ENCODE measurements at places on chromosomes 12 and 14.

DNA sequence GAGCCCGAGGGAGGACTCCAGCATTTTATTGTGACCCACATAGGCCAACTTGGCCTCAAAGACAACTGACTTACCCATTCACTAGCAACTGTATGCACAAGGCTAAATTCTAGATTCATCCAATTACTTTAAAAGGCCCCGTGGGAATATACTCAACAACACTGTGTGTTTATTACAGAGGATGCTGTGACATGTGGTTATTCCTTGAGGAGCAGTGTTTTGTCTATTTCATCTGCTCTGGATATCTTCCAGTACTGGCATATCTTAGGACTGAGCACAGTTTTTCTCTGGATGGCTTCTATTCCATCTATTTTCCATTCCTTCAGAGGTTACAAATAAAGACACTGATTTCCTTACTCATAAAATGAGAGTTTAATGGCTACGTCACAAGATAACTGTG, 87.2 kb upstream of the KRAS start:
- no peak for DNase-seq

- DNase-seq: no peak
Measured at GRCh38 chr12:125552295-125552694, 487.1 kb downstream of the AACS start.

DNA sequence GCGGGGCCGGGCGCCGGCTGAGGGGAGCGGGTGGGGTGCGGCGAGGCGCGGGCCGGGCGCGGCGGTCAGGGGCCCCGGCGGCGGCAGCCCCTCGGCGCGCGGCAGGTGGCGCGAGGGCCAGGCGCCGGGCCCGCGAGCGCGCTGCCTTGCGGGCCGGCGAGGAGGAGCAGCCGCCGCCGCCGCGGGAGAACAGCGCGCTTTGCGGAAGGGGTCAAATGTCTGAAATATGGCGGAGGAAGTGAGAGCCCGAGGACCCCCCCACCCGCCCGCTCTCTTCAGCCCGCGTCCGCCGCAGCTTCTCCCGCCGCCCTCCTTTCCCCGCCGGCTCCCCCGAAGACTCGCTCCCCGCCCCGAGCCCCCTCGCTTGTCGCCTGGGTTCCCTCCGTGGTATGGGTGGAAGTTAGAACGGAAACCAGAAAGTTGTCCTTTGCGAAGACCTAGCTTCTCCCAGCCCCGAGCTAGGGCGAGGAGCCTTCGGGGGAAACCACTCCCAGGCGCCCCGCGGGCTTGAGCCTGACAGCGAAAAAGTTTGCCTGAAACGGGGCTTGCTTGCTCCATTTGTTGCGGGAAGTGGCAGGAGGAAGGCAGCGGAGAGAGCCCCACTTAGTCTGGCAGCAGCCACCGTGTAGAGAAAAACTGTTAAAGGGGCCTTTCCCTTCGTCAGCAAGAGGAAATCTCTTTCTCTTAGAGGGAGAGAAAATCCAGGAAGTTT, 551 bp downstream of the RAP1B start:
- peak; percentile 82 for DNase-seq

DNA sequence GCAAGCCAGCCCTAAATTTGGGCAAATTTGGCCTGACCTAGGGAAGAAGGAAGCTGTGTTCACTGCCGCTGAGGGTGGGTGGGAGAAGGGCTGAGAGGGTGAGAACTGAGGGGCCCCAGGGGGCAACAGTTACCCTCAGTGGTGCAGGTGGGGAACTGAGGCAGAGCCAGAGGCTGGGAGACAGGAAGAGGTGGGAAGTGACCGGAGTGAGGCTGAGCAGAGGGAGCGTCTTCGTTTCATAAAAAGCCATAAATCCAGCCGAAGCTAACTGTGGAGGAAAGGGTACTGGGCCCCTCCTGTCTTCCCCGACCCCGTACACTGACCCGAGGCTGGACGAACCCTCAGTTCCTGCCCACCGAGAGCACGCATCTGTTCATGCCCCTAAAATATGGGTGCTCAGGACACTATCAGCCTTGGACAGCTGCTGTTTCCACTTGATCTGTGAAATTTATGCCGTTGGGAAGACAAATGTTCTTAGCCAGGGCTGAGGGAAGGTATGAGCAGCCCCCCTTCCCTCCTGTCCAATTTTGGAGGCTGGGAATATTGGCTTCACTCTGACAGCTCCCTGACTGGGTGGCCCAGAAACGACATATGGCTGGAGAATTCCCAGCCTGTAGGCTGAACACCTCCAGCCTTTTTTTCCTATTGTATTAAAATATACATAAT, 116.5 kb downstream of the KIF26A start:
- no peak for DNase-seq

DNA sequence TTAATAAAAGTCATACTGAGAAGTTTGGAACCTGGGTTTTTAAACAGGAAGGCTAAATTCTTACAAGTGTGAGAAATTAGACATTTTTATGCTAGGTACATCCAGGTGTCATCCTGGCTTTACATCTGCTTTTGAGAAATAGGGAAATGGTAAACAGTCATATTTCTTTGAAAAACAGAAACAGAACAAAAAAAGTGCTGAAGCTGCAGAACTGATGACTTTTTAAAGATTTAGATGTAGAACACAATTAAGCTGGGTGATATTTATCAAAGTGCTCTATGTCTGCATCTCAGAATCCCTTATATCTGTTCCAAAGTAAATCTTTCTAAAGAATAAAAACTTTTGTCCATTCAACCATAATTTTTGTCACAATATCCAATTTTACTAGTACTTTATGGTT, 282.9 kb upstream of the ATXN7L3B start:
- DNase-seq: no peak

GRCh38 chr14:68569970-68570409, 222.9 kb downstream of the ZFP36L1 start:
- DNase-seq: no peak

DNA sequence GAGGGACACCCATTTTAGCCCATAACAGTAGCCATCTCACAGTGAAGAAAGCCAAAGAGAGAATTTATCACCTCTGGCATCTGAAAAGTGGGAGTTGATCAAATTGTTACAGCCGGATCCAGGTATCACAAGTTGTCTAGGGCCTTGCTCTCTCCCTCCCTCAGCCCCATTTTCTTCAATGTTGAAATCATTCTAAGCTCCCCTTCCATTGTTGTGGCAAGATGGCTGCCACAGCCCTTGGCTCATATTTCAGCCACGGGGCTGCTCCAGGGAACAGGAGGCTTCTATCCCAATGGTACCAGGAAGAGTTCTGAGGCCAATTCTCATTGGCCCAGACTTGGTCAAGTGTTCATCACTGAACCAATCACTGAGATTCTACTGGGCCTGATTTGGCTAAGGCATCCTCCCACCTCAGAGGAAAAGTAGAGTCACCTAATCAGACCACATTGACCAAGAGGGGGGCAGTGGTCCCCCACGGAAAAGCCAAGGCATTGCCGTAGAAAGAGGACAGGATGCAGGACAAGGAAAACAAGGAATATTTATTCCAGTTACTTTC, 106.2 kb downstream of the GPATCH2L start:
- DNase-seq: no peak

- no peak for DNase-seq
Measured at GRCh38 chr12:106072751-106073150, 66.0 kb downstream of the NUAK1 start.
